ENCODE measurements at places on chromosomes 1 and 21. TPM values are rescaled to one million over a fixed set of nuclear protein-coding genes. Genes with fewer than 3 reads are reported as not detected.

GSTM5 gene
- 1.3 TPM for total RNA-seq

DNA sequence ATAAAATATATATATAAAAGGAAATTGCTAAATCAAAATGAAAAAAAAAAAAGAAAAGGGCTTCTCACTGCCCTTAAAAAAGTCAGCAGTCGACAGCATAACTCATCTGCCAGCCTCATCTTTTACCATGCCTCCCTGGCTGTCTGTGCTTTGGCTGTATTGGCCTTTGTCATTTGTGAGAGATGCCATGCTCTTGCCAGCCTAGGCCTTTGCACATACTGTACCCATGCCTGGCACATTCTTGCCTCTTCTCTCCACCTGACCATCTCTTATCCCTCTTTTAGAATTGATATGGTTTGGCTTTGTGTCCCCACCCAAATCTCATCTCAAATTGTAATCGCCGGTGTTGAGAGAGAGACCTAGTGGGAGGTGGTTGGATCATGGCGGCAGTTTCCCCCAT is 37.1 kb downstream of the DIRAS3 start:
- DNase-seq, result no peak

- peak; percentile 76 for DNase-seq
Measured at GRCh38 chr1:19341201-19342061, 29.3 kb downstream of the SLC66A1 start.

DNA sequence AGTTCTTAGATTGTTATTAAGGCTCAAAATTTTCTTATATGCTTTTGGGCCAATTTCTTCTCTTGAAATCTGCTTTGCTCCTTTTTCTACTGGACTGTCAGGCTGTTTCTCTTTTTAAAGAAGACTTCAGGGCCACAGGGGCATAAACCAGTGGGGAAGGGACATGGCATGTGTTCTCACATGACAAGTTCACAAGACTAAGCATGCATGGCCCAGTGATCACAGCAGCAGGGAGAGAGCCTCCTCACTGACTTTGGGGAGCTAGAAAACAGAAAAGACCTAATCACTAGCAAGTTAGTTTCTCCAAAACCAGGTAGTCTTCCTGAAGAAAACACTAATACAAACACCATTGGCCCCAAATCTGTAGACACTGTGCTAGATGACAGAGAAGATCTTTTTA is 64.8 kb downstream of the RAB3GAP2 start:
- no peak for DNase-seq

OR2L5 gene
- 0.09 TPM for total RNA-seq

- DNase-seq, result peak; percentile 65
Measured at GRCh38 chr1:234309598-234310459, 63.4 kb upstream of the COA6 start.

DNA sequence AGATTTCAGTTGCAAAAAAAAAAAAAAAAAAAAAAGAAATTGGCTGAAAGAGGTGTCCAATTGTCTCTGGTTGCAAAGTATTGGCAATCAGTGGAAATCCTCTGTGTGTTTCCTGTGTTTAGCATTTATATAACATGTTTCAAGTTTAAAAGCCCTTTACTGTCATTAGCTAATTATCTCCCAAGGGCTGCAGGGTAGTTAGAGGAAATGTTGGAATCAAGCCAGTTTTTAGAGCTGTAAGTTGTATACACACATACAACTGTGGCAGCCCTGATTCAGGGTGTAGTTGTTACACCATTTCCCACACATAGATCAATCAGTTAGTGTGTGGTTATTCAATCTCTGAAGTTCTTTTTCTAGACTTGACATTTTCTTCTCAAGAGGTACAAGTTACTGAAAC is 8.9 kb upstream of the ZNF326 start:
- DNase-seq, result no peak

OLIG2 gene
- not detected for total RNA-seq

COL11A1 gene
- total RNA-seq, result 0.42 TPM

GRCh38 chr1:211578640-211579439 is at the start of gene SLC30A1:
Gene SLC30A1 (minus strand): TSS chr1:211579161. CDS start chr1:211578612, 549 bp downstream.
- DNase-seq, result peak; percentile 100

- DNase-seq, result no peak
Measured at GRCh38 chr1:205049479-205049878, 6.5 kb downstream of the CNTN2 start.

DNA sequence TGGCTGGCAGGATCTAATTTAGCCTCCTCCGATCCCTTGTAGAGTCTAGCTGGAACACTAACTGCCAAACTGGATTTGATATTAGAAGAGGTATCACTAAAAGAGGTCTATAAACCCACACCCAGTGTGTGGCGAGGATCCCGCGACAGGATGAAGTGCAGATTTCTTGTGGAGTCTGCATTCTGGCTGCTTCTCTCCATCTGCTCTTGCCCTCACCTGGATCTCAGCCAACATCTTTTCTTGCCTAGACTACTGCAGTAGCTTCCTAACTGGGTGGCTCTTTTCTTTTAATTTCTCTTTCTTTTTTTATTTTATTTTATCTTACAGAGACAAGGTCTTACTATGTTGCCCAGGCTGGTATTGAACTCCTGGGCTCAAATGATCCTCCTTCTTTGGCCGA is 48.9 kb upstream of the CAPZB start:
- DNase-seq, result no peak

DNA sequence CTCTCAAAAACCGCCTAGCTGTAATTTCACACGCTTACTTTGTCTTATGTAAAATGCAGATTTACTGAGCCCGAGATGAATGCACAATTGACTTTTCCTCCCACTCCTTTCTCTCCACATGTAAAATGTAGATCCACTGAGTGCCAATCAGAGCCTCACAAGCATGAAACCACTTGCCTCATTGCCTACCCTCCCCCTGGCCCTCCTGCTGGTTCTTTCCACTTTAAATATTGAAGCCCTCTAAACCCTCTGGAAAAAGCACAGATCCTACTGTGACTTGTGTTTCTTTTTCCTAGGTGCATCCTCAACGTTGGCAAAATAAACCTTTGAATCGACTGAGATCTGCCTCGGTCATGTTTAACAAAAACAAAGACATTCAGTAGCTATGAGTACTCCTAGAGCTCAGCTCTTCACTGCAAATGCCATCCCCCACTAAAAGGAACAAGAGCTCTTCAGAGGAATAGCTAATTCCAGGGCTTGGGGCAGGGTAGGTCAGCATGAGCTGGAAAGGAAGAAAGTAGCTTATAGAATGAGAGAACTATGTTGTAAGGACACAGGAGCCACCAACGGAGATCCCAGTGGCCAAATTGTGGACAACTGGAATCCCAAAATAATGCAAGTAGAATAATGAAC is 365.5 kb upstream of the RUNX1 start:
- no peak for DNase-seq

DNA sequence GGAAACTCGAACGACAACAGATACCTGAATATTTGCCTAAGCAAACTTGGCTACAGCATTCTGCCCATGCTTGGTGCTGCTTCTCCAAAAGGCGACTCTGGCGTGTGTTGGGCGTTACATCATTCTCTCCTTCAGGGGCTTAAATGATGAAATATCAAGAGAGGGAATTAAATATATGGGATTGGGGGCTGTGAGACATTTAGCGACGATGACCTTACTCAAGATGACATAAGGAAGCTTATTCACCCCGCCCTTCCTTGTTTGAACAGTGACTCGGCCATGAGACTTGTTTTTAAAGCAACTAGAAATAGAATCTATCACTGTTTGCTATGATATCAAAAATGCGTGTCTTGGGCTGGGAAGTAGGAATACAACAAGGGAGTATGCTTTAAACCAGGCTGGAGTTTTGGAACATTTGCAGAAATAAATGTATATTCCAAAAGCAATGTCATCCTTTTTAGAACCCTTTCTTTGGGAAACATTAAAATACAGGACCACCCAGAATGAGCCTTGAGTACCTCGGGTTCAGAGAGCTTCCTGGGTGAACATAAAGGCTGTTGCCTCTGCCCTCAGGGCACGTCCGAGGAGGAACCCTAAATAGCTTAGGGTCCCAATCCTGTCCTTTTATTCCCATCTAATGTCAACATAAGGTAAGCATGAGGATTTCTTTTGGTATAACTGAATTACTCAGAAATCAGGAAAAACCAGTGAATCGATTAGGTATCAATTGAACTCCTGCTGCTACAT is 123.3 kb upstream of the SLC45A1 start:
- no peak for DNase-seq

RAB25 gene
- total RNA-seq, result 1.0 TPM

HJV gene
- total RNA-seq, result 80.5 TPM

- no peak for DNase-seq
Measured at GRCh38 chr1:167054531-167054930, 35.6 kb downstream of the GPA33 start.

DNA sequence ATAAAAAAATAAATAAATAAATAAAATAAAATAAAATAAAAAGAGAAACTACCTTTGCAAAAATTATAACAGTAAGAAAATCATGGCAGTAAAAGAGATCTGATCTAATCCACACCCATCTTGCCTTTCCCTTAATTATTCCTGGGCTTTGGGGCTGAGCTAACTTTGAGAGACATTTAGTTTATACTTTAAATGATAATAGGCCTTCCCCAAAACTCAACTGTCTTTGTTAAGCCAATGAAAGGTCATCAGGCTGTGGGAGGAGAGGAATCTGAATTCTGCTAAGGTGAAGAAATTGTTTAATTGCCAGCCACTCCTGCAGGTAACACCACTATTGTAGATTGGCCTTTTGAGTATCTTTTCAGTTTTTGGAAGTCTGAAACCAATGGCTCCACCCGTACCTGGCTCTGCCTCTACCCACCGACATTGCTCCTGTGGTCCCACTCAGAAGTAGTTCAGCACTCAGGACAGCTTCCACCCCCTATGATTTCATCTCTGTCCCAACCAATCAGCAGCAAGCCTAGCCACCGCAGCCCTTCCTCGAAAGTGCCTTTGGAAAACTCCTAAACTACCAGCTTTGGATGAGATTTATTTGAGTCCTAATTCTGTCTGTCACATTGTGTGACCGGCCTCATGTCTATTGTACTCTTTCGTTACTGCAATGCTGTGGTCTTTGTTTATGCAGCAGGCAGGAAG is 23.0 kb upstream of the PNRC2 start:
- DNase-seq, result no peak

- no peak for DNase-seq
Measured at GRCh38 chr1:225689882-225690459, 37.0 kb upstream of the ENAH start.

DNA sequence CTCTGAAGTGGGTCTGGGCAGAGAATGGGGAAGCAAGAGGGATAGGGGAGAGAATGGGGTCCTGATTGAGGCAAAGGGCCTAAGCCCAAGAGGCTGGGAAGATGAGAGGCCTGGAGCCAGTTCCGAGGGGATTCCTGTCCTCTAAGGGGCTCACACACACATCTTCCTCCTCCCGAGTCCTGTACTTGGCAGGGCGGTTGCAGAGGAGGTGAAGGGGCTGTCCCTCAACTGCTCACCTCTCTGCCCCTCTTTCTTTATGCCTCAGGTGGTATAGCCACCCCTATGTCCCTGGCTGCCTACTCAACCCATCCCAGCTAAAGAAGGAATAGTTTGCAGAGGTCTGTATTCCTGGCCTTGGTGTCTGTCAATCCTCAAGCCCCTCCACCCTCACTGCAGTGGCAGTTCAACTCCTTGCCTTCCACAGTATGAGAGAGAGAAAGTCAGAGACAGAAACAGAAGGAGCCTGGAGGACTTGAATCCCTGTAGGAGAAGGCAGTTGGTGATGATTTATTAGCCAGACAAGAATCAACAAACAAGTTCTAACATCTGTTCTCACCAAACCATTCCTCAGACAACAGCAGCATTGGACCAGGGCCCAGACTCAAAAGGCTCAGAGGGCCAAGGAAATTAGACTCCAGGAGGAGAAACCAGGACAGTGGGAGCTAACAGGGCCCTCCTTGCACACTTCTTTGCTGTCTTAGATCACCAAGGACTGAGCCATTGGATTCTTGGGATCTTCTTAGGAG is 10.7 kb downstream of the SH2D2A start:
- no peak for DNase-seq

DNA sequence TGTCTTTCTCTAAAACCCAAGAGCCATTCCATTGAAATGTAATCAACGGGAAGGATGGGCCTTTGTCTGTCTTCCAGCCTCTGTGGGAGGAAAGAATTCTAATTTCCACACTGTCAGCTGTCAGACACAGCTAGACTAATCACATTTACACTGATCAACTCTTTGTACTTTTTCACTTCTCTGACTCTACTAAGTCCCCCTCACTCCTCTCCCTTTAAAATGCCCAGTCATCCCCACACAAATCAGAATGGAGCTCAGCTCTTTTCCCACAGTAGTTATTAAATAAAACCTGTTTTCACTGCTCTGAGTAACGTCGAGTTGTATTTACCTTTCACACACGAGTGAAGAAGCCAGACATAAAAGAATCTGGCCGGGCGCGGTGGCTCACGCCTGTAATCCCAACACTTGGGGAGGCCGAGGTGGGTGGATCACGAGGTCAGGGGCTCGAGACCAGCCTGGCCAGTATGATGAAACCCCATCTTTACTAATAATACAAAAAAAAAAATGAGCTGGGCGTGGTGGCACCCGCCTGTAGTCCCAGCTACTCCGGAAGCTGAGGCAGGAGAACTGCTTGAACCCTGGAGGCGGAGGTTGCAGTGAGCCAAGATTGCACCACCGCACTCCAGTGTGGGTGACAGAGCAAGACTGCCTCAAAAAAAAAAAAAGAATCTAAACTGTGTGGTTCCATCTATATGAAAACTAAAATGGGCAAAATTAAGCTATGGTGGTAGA is 13.3 kb downstream of the ZBTB8OS start:
- no peak for DNase-seq

DPT gene
- 4.6 TPM for total RNA-seq

EDN2 gene
- not detected for total RNA-seq
